ENCODE measurements at places on chromosomes 12 and 14.

DNA sequence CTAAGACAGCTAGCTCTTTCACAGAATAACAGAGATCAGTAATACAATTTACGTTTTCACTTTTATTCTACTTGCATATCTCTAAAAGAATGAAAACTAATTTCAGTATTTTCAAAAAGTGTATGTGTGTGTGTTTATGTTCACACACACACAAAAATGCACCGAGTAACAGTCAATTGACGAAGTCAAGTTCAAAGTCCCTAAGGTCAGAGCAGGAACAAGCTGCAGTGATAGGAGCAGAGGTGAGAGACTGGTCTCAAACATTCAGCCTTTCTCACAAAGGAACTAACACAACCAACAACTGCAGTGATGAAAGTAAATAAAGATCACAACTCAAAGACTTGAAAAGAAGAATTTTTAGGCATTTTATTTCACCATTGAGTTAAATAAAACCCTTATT, 429.7 kb downstream of the C12orf50 start:
- no peak for DNase-seq

GRCh38 chr14:58816416-58817115, 178.8 kb downstream of the DACT1 start:
- no peak for DNase-seq

GRCh38 chr12:125458552-125459268, 393.5 kb downstream of the AACS start:
- no peak for DNase-seq

- DNase-seq: no peak
Measured at GRCh38 chr12:91319071-91319760, 136.6 kb upstream of the DCN start.

- DNase-seq: no peak
Measured at GRCh38 chr12:22935501-22935900, 310.5 kb downstream of the ETNK1 start.

- no peak for DNase-seq
Measured at GRCh38 chr14:64549791-64550620, at the start of gene PPP1R36. TSS of gene PPP1R36 (plus strand) at chr14:64549961. CDS start at chr14:64549998, 37 bp downstream.

DNA sequence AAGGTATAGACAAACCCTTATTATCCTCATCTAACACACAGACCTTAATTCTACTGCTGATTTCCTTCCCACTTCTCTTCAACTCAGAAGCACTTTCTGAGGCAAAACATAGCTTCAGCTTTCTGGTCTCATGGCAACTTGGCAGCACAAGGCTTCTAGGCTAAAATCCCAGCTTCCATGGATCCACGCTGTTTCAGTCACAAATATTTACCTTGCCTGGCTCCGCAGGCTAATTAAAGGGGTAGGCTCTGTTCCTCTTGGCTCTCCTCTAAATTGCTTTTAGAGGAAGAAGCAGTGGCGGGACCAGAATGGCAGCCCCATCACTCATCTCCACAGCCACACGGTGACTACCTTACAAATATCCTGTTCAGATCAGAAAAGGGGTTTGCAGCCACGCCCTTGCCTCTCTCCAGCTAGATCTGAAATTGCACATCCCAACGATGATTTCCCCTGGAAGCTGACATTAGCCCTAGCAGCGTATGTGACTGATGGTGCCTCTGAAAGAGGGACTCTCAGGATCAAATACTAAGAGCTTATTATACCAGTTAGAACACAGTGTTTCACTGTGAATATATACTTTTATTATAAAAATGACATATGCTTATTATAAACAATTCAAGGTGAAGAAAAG, 221.5 kb upstream of the NUDT4 start:
- DNase-seq: no peak

- no peak for DNase-seq
Measured at GRCh38 chr14:73526036-73526984, 10.6 kb upstream of the ACOT1 start.

DNA sequence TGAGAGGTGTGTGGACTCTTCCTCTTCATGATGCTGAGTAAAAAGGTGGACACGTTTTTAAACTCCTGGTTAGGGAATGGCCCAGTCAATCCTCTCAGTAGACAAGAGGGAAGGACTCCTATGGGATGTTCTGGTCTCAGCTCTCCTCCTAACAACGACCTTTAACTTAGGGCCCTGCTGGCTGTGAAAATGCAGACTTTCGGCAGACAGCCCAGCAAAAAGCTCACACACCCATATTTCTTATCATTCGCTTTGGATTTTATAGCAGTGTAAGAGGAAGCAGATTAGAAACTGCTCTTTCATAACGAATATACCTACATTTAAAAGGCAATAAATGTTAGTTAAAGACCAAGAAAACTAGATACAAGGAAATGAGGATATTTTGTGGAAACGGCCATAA, 18.0 kb upstream of the YARS2 start:
- DNase-seq: no peak

DNA sequence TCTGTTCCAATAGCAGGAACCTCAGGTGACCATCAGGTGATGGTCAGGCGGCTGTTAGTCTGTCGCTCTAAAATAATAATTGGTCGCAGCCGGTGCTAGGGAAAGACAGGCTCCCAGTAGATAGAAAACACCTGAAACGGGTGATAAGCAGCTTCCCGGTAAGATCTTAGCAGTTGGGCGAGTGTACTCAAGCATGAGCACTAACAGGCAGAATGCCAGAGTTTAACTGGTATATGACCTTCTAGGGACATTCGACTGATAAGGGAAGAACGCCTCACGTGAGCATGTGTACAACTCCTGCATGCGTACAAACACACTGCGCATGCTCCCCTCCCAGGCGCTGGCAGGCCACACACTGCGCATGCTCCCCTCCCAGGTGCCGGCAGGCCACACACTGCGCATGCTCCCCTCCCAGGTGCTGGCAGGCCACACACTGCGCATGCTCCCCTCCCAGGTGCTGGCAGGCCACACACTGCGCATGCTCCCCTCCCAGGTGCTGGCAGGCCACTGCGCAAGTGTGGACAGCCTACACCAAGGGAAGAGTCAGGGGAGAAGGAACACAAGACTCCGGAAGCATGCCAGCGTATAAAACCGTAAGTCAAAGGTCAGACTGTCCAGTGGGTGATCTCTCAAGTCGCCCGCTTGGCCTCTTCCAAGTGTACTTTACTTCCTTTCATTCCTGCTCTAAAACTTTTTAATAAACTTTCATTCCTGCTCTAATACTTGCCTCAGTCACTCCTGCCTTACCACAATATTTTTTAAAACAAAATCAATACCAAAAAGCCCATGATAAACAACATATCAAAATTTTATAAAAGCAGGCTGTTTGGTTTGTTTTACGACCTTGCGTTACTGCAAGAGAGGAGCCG, 24.5 kb downstream of the GPRC5D start:
- peak; percentile 32 for DNase-seq

DNA sequence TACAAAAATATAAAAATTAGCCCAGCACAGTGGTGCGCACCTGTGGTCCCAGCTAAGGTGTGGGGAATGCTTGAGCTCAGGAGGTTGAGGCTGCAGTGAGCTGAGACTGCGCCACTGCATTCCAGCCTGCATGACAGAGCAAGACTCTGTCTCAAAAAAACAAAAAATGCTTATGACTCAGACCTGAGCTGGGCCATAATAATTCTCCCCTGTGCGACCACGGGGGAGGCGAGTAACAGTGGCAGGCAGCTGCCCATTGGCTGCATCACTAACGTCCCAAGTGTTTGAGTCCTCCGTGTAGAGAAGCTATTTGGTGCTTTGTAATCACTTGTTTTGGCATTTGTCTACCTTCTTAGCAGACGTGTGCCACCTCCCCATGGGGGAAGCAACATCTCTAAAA, 24.9 kb downstream of the PSMC1 start:
- DNase-seq: no peak

DNA sequence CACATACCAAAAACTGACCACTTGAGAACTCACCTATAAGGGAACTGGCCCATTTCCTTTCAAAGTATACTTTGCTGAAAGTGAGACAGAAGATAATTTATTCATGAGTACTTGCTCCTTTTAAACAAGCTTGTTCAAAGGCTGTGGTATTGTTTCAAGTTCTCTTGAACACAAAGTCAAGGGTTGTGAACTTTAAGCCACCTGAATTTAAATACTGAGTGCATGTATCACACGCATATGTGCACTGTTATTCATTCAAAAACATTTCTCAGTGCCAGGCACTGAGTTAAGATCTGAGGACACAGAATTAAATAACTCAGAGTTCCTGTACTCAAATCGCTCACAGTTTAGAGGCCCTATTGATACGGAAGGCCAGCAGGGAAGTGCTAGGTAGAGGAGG, 19.1 kb upstream of the LDHB start:
- no peak for DNase-seq

DNA sequence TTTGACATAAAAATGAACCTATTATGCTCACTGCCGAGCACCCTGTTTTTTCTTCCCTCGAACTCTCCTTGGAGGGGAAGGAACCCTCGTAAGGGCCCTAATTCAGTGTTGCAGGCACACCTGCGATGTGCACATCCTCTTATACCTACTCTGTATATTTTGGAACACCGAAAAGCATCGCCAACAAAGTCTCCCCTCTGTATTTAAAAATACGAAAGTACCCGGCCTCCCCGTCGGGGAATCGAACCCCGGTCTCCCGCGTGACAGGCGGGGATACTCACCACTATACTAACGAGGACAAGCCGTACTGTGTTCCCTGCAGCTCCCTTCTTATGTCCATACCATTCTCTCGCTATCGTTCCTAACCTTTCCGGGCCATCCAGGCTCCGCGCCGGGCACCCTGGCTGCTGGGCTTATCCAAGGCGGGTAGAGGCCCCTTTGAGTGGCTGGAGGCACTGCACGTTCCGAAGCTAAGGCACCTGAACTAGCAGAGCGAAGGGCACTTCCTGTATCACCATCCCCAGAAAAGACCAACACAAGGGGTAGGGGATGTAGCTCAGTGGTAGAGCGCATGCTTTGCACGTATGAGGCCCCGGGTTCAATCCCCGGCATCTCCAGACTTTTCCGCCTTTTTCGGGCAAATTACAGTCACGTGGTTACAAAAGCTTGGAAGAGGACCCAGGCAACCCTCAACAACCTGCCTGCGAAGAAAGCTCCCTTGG, 25.1 kb upstream of the UBC start:
- DNase-seq: peak; percentile 92

GRCh38 chr12:131642101-131642540, 68.8 kb upstream of the SFSWAP start:
- no peak for DNase-seq

DNA sequence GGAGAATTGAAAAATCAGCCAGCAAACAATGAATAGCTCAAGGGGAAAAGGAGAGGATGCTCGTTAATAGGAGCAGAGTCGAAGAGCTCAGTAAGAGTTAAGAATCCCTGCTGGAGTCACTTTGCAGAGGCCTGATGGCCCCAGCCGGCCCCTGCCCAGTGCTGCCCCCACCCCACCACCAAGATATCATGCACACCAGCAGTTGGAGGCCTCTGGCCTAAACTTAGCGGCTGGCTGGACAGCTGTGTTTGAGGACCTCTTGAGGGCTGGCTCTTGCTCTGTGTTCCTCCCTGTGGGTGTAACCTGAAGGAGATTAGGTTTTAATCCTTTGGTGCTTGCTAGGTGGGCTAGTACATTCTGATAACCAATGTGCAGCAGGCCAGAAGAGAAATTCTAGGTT, 142.0 kb downstream of the PLXNC1 start:
- DNase-seq: no peak

- no peak for DNase-seq
Measured at GRCh38 chr12:110934093-110934852, 13.9 kb upstream of the MYL2 start.

DNA sequence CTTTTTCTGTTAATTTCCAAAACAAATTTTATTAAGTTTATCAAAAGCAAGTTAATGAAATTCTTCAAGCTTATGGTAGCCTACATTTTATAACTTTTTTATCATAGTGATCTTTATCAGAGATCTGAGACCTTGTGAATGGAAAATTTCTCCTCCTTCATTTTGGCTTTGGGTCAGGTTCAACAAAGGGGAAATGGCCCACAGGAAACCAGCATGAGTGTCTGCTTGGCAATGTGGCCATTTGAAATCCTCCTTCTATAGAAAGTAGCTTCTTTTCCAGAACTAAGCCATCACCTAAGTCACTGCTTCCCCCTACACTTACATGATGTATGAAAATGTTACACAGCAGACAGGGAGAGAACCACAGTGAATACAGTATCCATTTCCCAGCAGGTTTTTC, 1.6 kb downstream of the RHOJ start:
- no peak for DNase-seq

DNA sequence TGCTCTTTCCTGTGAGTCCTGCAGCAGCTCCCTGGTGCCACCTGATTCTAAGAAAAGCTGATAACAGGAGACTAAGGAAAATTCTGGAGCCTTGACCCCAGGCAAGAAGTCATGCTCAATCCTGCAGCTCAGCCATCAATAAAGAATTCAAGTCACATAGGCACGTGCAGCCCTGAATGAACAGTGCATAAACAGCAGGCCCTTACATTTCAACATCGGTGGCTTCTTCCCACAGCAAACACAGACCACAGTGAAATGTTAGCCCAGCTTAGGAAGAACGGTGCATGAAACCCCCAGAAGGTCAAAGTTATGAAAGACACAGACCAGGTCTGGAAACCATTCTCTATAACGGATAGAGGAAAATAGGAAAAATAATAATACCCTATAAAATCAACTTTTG, 10.5 kb downstream of the CINP start:
- no peak for DNase-seq

DNA sequence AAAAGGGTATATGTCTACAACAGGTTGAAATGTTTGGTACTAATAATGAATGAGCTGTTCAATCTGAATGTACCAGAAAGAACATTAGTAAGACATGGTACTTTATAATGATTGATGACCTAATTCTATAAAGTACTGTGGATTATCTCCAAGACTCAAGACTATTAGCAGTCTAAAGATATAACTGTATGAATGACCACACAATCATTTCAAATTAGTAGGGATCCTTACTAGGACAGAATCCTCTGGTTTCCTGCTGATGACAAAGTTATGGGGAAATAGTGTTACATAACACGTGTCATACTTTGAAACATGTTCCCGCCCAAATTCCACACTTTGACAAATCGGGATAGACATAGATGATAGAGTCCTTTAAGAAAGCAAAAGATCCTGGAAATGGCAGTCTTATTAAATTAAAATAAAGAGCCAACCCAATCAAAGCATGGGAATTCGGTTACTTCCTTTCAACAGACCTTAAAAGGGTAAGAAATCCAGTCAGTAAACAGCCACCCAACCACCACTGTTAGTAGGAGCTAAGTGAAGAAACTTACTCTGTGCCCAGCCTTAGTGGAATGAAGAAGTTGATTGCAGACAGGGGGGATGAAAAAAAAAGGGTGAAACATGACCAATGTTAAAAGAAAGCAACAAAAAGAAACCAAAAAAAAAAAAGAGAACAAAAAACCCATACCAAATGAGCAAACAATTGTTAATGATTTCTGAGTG, 2.8 kb downstream of the VPS29 start:
- no peak for DNase-seq

- DNase-seq: no peak
Measured at GRCh38 chr14:100610511-100611217, 23.4 kb upstream of the BEGAIN start.

GRCh38 chr12:116492703-116493324, 66.4 kb upstream of the MAP1LC3B2 start:
- DNase-seq: peak; percentile 43

- DNase-seq: no peak
Measured at GRCh38 chr12:56081393-56082347, 1.7 kb downstream of the ERBB3 start.

Measured in fibroblast of the conjunctiva (primary cell).